ENCODE measurements at places on chromosomes 6 and 20.

DNA sequence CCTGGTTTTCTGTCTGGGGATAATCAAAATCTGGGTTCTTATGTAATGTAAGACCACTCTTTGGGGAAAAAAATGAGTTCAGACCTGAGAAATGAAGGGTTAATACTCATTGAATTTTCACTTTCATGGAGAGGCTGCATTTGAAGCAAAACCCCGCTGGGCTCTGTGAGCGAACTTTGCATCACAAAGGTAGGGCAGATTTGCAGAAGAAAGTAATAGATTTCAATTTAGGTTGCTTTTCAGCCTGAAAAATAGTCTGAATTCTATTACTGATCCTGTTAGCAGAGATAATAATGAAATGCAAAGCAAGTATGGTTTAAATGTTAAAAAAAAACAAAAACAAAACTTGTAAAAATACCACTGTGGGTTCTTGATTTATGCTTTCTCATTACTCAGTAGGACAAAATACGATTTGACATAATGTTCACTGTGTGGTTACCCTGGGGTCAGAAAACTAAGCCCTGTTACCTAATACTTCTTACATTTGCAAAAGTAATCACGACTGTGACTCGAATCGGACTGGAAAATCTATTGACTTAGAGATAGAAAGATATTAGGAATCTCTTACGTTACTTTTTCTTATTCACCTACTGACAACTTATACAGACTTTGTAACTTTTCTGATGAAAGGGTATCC lies 72.2 kb downstream of the UST start:
- DNase-seq = peak; percentile 68

- no peak for DNase-seq
These were observed 5.5 kb upstream of the PCMTD2 start for GRCh38 chr20:64250027-64250426.

DNA sequence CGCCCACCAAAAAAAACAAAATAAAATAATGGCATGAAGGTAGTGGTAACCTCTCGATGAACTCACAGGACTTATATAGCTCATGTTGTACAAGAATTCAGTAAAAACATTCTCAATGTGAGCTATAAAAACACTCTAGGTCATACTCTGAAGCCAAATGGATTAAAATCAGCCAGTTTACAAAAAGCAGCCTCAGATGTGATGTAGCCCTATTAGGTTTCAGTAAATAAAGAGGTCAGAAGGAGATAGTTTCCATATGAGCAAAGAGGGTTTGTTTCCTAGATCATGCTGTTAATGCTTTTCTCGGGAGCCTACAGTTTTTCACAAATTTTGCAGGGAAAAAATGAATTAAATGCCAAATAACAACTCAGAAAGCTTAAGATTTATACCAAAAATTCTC lies 319.5 kb upstream of the HSF2 start:
- no peak for DNase-seq

- DNase-seq = no peak
These were observed 31.8 kb downstream of the CEBPB start for GRCh38 chr20:50222309-50223038.

Data from iPS DF 6.9 (cell line).